H1 (cell line): ENCODE measurements at places on chromosomes 7 and 10. TPM values are rescaled to one million over a fixed set of nuclear protein-coding genes. Genes with fewer than 3 reads are reported as not detected.

FAM180A gene
- not detected in 2 replicates for polyA plus RNA-seq

FEZF1 gene
- 12.7 and 15.7 TPM in 2 replicates for polyA plus RNA-seq

- no peak overlapping the region for H3K4me3 ChIP-seq
- H3K27me3 ChIP-seq: no peaks in the 10 kb centered on the region
- H3K27ac ChIP-seq: no peak overlapping the region
- H3K36me3 ChIP-seq: no peaks in the 10 kb centered on the region
These were observed 38.9 kb downstream of the CALCR start for GRCh38 chr7:93535616-93536015.

- no peaks in the 10 kb centered on the region for H3K27me3 ChIP-seq
- H3K4me1 ChIP-seq: peaks cover 13% of the 10 kb centered on the region
- no peak overlapping the region for H3K4me3 ChIP-seq
- DNase-seq: no peak
- no peaks in the 10 kb centered on the region for H3K36me3 ChIP-seq
These were observed 73.9 kb upstream of the CABCOCO1 start for GRCh38 chr10:61588770-61589211.

DNA sequence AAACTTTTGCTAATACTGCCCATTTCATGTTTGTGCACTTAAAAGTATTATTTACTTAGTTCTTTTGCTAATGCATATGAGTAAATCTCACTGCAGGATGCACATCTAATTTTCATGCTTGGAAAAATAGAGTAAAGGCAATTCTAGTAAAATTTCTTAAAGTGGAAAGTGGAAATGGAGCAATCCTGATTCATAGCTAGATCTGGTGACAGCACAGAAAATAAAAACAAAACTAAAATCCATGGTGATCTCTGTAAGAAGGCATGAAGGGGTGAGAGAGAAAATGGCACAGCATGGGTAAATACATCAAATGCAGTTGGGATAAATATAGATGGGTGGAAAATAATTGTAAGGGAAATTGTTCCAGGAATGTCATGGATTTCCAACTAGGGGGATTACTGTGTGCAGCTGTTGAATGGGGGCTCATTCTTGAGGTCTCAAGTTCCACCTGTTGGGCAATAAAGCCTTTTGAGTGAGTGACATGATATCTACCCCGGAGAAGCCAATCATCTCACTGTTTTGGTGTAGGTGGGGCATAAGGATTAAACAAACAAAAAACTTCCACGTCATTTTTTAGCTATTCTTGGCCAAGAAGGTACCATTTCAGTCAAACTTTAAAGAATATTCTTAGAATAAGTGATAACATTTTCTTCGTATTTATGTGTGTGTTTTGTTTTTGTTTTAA lies 1.7 kb upstream of the MCU start:
- no peak for DNase-seq
- no peaks in the 10 kb centered on the region for H3K36me3 ChIP-seq
- H3K4me1 ChIP-seq: no peaks in the 10 kb centered on the region; the same call in 1 of the 2 replicates
- H3K27me3 ChIP-seq: no peaks in the 10 kb centered on the region
- no peak overlapping the region for H3K4me3 ChIP-seq
- no peak overlapping the region for H3K27ac ChIP-seq

DNA sequence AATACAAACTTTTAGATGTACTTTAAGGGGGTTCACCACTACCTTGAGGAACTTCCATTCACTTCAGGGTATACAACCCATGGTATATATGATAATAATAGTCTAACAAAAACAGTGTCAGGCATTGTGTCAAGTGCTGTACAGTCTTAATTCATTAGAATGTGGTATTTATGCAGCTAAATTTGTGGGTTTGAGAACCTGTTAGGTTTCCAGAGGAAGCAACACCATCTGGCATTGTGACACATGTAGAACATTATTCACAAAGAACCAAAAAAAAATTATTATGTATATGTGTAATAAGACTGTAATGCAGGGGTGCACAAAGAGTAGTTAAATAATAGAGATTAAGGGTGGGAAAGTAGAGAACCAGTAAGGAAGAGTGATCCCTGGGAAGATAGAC lies 26.3 kb downstream of the TMEM60 start:
- peaks cover 13% of the 10 kb centered on the region; the same call in 1 of the 2 replicates for H3K36me3 ChIP-seq
- H3K27me3 ChIP-seq: no peaks in the 10 kb centered on the region
- no peak overlapping the region for H3K4me3 ChIP-seq
- DNase-seq: no peak
- H3K4me1 ChIP-seq: no peaks in the 10 kb centered on the region

GRCh38 chr7:107966711-107967110 lies 36.2 kb downstream of the LAMB1 start:
- H3K36me3 ChIP-seq: 0 out of 2 replicates have a peak, but pooled peaks cover 2% of the 10 kb centered on the region
- H3K4me3 ChIP-seq: no peak overlapping the region
- peaks cover 6% of the 10 kb centered on the region; the same call in 1 of the 2 replicates for H3K4me1 ChIP-seq
- no peak overlapping the region for H3K27ac ChIP-seq
